ENCODE measurements at places on chromosomes 4 and X. TPM values are rescaled to one million over a fixed set of nuclear protein-coding genes. Genes with fewer than 3 reads are reported as not detected.

DNA sequence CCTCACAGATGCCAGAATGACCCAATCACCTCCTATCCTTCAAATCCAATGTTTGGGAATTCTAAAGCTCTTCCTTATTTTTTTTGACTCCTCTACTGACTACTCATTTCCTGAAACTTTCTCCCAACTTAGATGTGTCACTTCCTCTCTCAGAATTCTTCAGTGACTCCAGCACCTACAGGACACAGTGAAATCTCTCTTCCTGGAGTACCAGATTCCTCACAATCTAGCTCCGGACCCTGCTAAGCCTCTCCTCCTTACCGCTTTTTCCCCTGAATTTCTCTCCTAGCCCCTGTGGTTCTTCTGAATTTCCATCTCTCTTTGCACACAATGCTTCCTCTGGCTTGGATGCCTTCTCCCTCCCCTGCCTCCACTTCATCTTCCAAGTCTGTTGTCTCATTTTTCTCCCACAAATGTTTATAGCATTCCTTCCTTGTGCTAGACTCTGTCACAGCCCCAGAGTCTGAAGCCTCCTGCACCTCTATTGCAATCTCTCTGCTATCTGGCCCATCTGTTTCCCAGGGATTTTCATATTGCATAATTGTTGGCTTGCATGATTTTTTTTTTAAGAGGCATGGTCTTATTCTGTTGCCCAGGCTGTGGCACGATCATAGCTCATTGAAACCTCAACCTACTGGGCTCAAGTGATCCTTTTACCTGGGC lies 80.1 kb downstream of the ANAPC4 start:
- DNase-seq = no peak

DNA sequence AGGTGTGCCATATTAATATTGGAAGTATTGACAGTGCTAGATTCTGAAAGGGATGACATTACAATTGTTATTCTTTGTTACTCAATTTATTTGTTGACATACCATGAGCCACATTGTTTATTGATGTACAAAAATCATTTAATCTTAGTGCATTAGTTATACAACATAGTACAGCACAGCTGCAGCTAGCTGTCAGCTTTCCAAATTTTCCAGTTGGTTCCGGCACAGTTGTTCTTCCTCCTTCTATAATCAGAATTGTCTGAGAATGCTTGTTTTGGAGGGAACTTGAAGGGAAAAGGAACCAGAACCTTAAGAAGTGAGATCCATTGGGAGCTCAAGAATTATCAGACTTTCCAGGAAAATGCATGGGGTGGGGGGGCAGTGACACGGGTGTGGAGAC lies 281.4 kb downstream of the ZIC3 start:
- no peak for DNase-seq

GRCh38 chr4:181254771-181255170 lies 988.4 kb upstream of the TENM3 start:
- no peak for DNase-seq

GRCh38 chrX:23822397-23822796 lies 39.4 kb downstream of the SAT1 start:
- DNase-seq = no peak

TMEM271 gene
- total RNA-seq = not detected

GRCh38 chr4:103098341-103098740 lies 1.3 kb downstream of the BDH2 start:
- no peak for DNase-seq

All from activated CD8-positive, alpha-beta T cell treated with anti-CD3 and anti-CD28 coated beads for 36 hours (primary cell).